ENCODE measurements at places on chromosomes 16 and 17. TPM values are rescaled to one million over a fixed set of nuclear protein-coding genes. Genes with fewer than 3 reads are reported as not detected.

The CDYL2 gene
- 0.05 TPM for polyA plus RNA-seq

The EXOSC6 gene
- 11.7 TPM for polyA plus RNA-seq

The PSKH1 gene
- polyA plus RNA-seq: 14.6 TPM

The DBNDD1 gene
- polyA plus RNA-seq: 43.8 TPM

The CDRT15 gene
- not detected for polyA plus RNA-seq

DNA sequence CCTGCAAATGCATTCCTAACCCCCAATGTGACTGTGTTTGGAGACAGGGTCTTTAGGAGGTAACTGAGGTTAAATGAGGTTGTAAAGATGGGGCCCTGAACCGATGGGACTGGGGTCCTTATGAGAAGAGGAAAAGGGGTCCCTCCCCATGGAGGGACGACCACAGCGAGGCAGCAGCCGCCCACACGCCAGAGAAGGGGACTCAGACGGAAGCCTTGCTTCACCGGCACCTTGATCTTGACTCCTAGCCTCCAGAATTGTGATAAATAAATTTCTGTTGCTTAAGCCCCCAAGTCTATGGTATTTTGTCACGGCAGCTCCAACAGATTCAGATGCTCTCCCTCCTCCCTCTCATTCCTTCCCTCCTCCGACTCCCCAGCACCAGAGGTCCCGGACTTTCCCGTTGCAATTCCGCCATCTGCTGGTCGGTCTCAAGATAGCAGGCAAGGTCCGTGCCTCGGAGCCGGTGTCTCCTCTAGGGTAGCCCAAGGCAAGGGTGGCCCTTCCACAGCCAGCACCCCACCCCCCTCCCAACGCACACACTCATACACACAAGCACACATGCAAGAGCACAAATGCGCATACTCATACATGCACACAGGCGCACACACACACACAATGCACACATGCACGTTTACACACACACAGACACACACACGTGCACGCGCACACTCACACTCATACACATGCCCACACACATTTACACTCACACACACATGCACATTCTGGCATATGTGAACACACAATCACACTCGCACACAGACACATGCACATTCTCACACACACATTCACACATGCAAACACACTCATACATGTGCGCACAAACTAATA, 23.1 kb upstream of the C16orf78 start:
- DNase-seq: peak; percentile 41

DNA sequence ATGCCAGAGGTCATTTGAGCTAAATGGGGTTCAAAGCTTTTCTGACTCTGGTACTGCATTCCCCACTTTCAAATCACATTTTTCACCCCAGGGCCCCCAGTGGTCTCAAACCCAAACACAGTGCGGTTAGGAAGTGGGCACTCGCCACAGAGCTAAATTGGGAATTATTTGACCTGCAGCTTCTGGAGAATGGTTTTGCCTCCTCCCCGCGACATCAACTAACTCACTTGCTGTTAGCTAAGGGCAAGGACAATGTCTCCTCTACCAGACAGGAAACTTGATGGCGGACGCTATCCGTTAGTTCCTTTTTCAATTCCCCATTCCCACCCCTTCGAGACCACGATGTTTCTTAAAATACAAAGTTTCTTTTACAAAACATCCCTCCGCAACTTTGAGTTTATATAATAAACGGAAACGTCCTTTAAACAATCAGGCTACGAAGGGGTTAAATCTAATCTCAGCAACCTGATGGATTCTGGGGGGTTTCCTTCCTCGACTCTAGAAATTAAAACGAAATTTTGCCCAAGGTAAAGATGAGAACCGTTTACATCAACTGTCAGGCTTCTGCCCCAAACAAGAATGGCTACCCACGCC, 500 bp upstream of the KAT7 start:
- no peak for DNase-seq

DNA sequence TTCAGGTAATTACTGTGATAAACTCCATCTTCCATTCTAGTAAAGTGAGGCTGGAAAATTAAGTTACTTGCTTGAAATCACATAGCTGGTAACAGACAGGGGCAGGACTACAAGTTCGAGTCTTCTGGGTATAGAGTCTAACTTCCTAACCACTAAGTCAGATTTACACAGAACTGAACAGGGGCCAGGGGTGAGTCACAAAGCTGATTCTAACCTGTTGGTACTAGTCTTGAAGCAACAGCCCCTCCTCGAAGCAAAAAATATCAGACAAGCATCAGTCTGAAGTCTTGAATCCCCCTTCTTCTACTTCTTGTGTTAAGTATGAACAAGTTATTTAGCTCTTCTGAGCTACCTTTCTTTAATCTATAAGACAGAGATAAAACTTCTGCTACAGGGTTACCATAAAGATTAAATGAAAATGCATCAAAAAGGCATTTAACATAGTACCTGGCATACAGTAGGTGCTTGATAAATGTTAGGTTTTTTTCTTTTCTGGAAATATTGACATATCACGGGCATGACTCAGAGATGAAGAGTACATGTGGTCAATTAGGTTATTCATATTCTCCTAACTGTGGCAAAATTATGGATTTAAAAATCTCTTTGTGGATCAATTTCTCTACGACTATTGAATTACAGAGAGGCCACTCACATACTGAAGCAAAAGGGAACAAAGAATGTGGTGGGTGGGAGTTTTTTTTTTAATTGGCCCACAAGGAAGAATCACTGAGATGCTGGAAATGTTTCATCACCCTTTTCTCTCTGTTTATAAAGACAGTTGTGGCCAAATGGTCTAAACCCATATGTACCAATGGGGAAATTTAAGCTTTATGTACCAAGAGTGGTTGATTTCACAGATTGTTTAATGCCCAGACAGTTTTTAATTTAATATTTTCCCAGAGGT, 266.9 kb upstream of the DYNLRB2 start:
- DNase-seq: no peak

DNA sequence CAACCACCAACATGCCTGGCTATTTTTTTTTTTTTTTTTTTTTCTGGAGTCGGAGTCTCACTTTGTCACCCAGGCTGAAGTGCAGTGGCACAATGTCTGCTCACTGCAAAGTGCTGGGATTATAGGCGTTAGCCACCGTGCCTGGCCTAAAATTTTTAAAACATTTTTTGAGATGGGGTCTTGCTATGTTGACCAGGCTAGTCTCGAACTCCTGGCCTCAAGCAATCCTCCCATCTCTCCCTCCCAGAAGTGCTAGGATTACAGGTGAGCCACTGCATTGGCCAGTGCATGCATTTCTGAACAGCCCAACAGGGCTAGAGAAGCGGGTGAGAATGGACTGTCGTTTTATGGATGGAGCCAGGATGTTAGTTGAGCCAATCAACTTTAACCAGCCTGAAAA, 72.4 kb downstream of the ERCC4 start:
- no peak for DNase-seq

GRCh38 chr16:81873843-81874752, 95.0 kb downstream of the PLCG2 start:
- DNase-seq: peak; percentile 59

DNA sequence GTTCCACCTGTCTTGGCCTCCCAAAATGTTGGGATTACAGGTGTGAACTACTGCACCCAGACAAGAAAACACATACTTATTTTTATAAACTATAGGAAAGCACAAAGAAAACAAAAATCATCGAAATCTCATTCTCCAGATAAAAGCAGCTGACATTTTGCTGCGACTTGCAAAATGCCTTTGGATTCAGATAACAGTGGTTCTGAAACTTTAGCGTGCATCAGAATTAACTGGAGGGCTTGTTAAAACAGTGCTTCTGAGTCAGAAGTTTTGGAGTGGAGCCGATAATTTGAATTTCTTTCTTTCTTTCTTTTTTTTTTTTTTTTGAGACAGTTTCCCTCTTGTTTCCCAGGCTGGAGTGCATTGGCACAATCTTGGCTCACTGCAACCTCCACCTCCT, 17.7 kb upstream of the GJD3 start:
- no peak for DNase-seq

DNA sequence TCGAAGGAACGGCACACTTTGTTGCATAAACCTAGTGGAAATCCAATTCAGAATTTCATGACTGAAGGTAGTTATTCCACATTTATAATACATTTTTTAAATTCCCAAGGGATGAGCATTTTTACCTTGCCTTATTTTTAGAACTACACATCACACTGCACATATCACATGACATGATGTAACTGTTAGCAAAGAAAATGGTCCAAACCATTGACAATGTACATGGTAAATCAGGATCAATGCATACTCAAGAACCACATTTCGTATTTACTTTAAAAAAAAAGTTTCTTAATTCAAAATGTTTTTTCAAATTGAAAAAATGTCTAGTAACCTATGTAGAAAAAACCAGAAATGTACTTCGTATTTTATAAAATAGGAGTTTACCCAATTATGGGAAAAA, 2.5 kb downstream of the KANSL1 start:
- DNase-seq: no peak

GRCh38 chr17:59621771-59622170, 2.1 kb downstream of the CLTC start:
- no peak for DNase-seq

- no peak for DNase-seq
Observed at GRCh38 chr16:30374538-30374937, at the start of gene MYL11. MYL11 (plus strand) TSS chr16:30374802; CDS start chr16:30374858, 56 bp downstream.

GRCh38 chr16:55506708-55507107, 2.2 kb upstream of the LPCAT2 start:
- DNase-seq: no peak

- peak; percentile 79 for DNase-seq
Observed at GRCh38 chr17:78185981-78186691, 716 bp downstream of the TK1 start.

GRCh38 chr17:77966476-77966875, 8.0 kb downstream of the TNRC6C start:
- DNase-seq: no peak

DNA sequence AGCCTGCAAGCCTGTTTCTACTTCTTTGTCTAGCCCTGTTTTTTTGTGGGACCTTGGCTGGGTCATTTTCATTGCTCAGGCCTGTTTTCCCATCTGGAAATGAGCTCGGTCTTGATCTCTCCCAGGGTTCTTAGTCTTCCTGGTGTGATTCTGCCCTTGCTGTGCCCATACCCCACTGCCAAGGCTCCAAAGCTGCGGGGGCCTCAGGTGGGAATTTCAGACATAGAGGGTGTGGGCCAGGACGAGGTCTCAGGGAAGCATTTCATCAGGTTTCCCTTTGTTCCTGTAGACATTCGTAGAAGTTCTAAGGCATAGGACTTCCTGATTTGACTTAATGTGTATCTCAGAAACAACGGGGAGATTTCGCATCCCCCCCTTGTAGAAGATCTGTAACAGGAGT, 5.8 kb downstream of the MPRIP start:
- DNase-seq: no peak

- no peak for DNase-seq
Observed at GRCh38 chr17:76018801-76019200, 8.3 kb downstream of the EVPL start.

- DNase-seq: no peak
Observed at GRCh38 chr17:413016-413350, 60.4 kb upstream of the RPH3AL start.

Measured in A549 (cell line).